Gastrocnemius medialis (tissue), 4 donors: ENCODE measurements at places on chromosomes 7 and 10.
A peak's percentile ranks its signal among the peaks of the same experiment; 100 is the strongest.

DNA sequence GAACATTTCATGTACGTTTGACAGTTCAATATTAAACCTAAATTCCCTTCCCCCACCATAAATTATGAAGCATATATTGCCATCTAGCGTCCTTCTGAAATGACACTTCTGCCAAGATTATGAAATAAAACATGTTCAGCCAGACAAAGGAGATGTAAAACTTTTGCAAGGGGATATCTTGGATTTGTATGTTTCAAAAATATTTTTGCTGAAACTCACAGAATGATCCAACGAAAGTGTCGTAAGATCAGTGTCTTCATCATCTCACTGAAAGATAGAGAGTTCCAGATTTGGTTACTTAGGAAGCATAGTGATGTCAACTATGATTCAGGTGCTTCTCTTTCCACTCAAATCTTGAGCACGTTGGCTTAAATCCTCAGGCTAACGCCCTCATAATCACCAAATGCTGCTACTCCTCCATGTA is 904.3 kb downstream of the XPNPEP1 start:
- no peaks in the 10 kb centered on the region for H3K36me3 ChIP-seq
- H3K4me1 ChIP-seq: no peaks in the 10 kb centered on the region
- DNase-seq: no peak

DNA sequence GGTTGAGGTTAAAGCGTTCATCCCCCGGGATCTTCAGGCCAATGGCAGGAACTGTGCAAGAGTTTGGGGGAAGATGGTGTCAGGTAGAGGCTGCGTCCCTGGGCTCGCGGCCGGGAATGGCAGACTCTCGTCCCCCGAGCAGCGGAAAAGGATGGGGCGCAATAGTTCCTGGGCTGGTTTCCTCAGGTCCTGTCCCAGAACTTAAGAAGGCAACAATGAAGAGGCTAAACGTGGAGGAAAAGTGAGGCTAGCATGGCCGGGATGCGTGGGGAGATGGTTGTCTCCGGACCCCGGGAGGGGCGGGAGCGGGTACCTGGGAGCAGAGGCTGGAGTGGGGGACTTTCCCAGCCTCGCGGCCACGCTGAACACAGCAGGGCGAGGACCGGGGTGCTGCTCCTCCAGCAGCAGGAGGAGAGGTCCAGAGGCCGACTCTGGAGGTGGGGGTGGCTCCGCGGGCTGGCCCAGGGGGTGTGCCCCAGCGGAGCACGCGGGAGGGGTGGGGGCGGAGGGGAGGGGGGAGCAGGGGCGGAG is 882 bp downstream of the IRF5 start:
- H3K27me3 ChIP-seq: peaks cover 33% of the 10 kb centered on the region

DNA sequence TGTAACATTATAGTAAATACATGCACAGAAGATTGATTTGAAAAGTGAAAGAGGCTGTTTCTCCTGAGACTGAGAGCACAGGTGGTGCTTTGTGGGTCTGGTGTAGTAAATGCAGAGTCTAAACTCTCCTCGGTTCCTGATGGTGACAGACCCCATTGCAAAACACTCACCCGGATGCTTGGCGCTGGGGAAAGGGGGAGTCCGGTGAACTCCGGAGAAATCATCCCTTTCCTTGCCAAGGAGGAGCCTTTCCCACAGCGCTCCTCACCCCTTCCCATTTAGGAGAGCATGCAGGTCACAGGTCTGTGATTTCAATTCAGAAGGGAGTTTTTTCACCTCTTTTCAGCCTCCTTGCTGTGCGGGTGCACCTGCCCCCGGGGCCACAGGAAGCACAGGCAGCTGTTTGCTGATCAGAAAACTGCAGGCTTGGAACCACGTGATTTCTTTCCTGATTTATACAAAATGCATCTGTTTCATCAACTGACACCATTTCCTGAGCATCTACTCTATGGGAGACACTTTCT is 75.6 kb upstream of the LYZL2 start:
- H3K4me1 ChIP-seq: no peaks in the 10 kb centered on the region
- H3K4me3 ChIP-seq: no peak overlapping the region
- DNase-seq: no peak
- H3K27ac ChIP-seq: no peak overlapping the region

GRCh38 chr10:103493362-103493915 is at the start of gene NEURL1:
TSS of gene NEURL1 (plus strand) at chr10:103493705. CDS start at chr10:103494388, 683 bp downstream.
- H3K27ac ChIP-seq: no peak within 1 kb of the TSS
- peak within 1 kb of the TSS; percentile 59 for H3K4me3 ChIP-seq
- peaks cover 13% of the 10 kb centered on the region for H3K27me3 ChIP-seq
- H3K36me3 ChIP-seq: no peaks in the 10 kb centered on the region
